ENCODE measurements at places on chromosomes 12 and 14.

- no peak for DNase-seq
Observed at GRCh38 chr12:78189656-78190055, 359.0 kb downstream of the NAV3 start.

- DNase-seq, result no peak
Observed at GRCh38 chr12:70507442-70507841, 129.8 kb downstream of the PTPRB start.

DNA sequence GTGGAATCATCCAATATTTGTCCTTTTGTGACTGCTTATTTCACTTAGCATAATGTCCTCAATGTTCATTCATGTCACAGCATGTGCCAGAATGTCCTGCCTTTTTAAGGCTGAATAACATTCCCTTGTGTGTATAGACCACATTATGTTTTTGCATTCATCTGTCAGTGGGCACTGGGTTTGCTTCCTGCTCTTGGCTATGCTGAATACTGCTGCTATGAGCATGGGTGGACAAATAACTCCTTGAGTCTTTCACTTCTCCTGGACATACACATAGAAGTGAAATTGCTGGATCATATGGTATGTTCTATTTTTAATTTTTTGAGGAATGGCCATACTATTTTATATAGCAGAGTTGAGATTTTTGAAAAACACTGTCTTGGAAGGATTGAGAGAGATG, 46.9 kb downstream of the GPR68 start:
- no peak for DNase-seq

- no peak for DNase-seq
Observed at GRCh38 chr12:124824195-124824594, 39.5 kb downstream of the SCARB1 start.

- DNase-seq, result peak; percentile 57
Observed at GRCh38 chr14:54674046-54674741, 107.3 kb downstream of the SAMD4A start.

- DNase-seq, result no peak
Observed at GRCh38 chr14:101559250-101559623, 2.1 kb upstream of the DIO3 start.

- DNase-seq, result no peak
Observed at GRCh38 chr12:71552728-71553501, 110.7 kb downstream of the ZFC3H1 start.

All from activated CD4-positive, alpha-beta T cell treated with anti-CD3 and anti-CD28 coated beads, Interleukin-2, amount 50 U/mL, for 16 hours (primary cell).